ENCODE measurements at places on chromosomes 16 and 17.

- DNase-seq = no peak
Observed at GRCh38 chr16:920051-920681, 50.6 kb downstream of the LMF1 start.

DNA sequence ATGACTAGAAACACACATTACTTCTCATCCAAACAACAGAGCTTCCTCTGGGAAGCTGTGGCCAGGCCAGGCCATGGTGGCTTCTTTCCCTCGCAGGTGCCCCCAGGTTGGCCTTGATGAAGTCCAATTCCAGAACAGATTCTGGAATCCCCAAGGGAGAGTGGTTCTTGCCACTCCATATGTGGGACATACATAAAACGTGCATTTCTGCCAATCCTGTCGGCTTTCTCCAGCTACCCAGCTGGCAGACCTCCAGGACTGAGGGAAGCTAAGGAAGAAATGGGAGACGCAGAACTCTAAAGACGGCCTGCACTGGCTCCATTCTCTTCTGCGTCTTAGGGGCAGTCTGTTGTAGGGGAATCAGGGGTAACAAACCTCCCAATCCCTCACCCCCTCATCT lies 219.2 kb upstream of the CDH5 start:
- DNase-seq = no peak

- peak; percentile 30 for DNase-seq
Observed at GRCh38 chr17:83151056-83151441, 71.6 kb downstream of the METRNL start.

GRCh38 chr17:40303009-40303657 lies 5.8 kb upstream of the RARA start:
- DNase-seq = peak; percentile 88

- no peak for DNase-seq
Observed at GRCh38 chr17:57459286-57459915, 203.1 kb downstream of the MSI2 start.

DNA sequence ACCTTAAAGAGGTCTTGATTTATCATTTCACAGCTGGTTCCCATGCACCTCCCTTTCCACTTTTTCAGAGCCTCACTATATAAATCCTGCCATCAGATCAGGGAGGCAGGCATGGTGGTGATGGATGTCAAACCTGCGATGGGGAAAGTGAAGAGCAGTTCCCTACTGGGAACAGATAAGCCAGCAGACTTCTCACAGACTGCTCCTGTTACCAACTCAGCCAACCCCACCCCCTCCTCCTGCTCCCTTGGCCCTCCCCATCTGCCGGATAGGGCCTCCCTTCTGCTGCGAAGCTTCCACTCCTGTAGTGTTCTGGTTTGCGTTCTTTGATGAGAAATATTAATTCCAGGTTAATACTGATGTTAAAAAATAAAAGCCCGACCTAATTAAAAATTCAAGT lies 232.1 kb downstream of the STX8 start:
- peak; percentile 90 for DNase-seq

DNA sequence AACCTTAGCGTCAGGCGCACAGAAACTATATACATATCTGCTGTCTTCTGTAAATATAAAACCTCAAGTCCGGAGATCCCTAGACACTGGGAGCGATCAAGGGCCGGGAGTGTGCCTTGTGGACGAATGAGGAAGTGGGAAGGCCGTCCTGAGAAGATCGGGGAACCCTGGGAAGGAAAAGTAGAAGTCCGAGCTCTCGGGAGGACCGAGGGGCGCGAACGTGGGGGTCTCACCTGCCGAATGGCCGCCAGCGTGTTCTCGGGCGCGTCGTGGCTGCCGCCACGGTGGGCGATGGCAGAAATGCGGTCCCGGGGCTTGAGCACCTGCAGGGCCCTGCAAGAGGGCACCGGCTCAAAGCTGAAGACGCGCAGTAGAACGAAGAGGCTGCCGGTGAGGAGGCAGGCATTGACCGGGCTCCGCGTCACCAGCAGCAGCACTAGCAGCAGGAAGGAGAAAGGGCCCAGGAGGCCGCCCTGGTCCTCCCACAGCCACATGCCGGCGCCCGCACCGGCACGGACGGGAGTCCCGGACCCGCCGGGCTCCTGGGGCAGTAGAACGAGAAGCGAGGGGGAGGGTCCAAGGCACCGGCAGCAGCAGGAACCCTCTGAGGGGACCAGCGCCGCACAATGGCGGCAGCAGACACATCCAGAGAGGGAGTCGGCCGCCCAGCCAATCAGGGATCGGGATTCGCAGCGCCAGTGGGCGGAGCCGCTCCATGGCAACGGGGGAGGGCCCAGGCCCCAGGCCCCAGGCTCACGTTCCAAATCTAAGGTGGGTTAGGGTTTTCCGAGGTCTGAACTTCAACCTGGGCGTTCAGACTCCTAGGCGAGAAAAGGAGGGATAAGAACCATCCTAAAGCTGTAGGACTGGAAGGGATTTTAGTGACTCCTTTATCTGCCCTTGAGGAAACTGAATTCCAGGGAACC lies at the start of gene GDE1:
TSS of gene GDE1 (minus strand) at position 628 of the 926 bp plus-strand sequence. CDS start at position 494, 134 bp downstream.
- peak; percentile 99 for DNase-seq

DNA sequence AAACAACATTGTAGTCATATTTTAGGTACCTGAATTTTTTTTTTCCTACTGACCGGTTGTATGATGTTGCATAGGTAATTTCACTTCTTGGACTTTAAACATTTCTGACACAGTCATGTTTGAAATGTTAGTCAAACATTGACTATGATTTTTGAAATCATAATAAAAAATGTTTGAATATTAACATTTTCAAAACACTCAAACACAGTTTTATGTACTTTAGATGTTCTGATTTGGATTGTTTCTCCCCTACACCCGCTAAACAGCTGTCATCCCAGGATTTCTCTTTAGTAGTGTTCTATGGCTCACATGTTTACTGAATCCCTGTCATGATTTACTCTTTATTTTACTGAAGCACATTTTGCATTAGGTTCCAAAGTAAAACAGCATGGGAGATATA lies 102.9 kb upstream of the NPEPPS start:
- DNase-seq = no peak

- DNase-seq = peak; percentile 82
Observed at GRCh38 chr16:83899272-83899897, 470 bp downstream of the MLYCD start.

DNA sequence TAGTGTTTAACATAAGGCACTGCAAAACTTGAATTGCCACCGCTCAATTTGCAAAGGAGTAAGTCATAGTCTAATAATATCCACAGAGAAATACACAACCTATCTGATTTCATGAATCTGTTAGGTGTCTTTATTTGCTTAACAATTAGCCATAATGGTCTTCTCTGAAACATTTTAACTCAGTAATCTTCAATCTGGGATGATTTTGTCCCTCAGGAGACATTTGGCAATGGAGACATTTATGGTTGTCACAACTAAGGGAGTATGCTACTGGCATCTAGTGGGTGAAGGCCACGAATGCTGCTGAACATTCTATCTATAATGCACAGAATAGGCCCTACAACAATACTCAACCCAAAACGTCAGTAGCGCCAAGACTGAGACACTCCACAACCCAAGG lies 4.3 kb downstream of the UBE2G1 start:
- no peak for DNase-seq

GRCh38 chr17:9802697-9803096 lies 11.3 kb upstream of the DHRS7C start:
- DNase-seq = no peak

GRCh38 chr16:68985268-68985667 lies 120.2 kb upstream of the HAS3 start:
- no peak for DNase-seq

- DNase-seq = no peak
Observed at GRCh38 chr16:60107871-60108270, 1373.8 kb upstream of the GOT2 start.

DNA sequence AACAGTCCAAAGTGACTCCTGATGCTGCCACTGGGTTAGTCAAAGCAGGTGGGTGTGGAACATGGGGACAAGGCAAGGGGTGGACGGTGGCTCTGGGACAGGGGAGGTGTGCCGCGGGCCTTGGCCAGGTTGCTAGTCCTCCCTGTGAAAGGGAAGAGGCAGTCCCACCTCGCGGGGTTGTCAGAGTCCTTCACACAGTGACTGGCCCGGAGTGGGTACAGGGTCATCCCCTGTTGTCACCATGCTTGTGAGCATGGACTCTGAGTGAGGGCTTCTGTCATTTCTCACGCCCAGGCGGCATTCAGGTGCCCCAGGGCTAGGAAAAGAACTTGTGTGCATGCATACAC lies 3.1 kb upstream of the ZNF469 start:
- DNase-seq = no peak

DNA sequence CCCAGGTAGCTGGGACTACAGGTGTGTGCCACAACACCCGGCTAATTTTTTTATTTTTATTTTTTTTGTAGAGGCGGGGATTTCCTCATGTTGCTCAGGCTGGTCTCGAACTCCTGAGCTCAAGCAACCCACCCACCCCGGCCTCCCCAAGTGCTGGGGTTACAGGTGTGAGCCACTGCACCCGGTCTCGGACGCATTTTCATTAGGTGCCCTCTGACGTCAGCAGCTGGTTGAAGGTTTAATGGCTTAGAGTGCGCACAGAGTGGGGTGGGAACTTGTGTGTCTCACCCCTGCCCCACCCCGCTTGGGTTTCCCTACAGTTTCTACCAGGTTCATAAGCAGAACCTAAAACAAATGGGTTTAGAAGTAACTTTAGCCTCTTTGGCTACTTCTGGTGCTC lies 109.0 kb downstream of the N4BP1 start:
- no peak for DNase-seq

- no peak for DNase-seq
Observed at GRCh38 chr16:20141956-20142355, 68.3 kb upstream of the GPR139 start.

DNA sequence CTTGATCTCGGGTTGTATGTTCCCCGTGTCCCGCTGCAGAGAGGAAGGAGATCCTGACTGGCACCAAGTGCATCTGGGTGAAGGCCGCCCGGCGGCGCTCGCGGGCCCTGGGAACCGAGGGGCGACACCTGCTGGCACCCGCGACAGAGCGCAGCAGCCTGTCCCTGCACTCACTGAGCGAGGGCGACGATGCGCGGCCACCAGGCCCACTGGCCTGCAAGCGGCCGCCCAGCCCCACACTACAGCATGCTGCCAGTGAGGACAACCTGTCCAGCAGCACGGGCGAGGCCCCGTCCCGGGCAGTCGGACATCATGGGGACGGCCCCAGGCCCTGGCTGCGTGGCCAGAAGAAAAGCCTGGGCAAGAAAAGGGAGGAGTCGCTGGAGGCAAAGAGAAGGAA lies 7.5 kb downstream of the BTBD17 start:
- DNase-seq = peak; percentile 98

DNA sequence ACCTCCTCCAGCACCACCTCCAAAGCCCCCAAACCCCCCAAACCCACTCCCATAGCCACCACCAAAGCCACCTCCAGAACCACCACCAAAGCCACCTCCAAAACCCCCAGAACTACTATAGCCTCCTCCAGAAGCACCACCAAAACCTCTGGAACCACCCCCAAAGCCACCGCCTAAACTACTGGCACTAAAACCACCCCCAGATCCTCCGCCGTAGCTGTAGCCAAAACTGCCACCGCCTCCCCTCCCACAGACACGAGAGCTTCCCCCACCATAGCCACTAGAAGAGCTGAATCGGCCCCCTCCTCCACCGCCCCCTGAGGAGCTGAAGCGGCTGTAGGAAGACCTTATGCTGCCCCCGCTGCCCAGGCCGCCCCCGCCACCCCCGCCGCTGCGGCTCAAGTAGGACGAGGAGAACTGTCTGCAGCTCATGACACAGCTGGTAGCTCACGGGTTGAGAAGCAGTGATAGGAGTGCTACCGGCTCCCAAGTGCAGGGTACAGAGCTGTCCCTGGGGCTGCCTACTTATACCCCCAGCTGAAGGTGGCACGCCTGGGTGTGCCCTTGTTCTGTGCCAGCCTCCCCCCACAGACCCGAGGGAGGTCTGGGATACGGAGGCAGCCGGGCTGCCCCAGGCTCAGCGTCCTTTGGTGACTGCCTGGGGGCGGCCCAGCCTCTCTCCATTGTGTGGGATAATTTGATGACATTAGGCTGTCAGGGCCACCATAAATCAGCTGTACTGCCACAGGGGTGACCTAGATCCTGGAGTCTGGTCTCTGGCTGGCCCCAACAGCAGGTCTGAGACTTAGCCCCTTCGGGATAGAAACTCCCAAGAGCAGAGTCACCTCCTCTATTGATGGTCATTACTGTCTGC lies at the start of gene KRT9:
TSS of gene KRT9 (minus strand) at position 499 of the 874 bp plus-strand sequence. CDS start at position 432, 67 bp downstream.
- DNase-seq = peak; percentile 43

GRCh38 chr16:54647725-54648221 lies 282.9 kb upstream of the IRX5 start:
- DNase-seq = no peak

DNA sequence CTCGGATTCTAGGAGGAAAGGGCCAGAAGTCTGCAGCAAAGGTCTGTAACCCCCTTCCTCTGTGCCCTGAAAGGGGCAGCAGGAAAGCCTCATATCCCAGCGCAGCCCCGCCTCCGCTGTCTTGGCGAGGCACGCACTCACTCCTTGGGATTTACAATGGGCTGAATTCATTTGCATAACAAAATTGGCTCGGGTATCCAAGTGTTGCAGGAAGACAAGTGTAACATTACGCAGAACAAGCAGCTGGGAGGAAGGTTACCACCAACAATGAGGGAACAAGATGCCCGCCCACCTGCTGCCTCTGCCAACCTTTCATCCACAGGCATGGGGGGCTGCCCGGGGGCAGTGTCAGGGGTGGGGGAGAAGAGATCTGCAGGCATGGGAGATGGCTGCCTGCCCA lies 130.4 kb downstream of the MRM1 start:
- peak; percentile 79 for DNase-seq

DNA sequence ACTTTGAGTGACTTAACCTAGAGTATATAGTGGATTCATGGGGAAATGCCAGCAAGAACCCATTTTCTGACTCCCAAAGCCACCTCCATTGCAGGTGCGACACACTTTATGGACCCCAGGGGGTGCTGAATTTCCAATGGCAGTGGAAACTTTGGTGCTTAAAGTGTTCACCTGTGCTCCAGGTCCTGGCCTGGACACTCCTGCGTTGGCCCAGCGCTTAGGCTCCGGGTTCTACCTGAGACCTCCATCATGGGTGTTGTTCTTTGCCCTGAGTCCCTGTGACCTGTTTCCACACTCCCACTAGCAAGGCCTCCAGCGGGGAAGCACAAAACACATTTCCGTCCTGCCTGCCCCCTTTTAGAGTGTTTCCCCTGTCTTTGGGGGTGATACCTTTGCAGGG lies 3.0 kb downstream of the CCNF start:
- DNase-seq = no peak

- DNase-seq = peak; percentile 78
Observed at GRCh38 chr16:2465653-2466415, 5.3 kb upstream of the NTN3 start.

DNA sequence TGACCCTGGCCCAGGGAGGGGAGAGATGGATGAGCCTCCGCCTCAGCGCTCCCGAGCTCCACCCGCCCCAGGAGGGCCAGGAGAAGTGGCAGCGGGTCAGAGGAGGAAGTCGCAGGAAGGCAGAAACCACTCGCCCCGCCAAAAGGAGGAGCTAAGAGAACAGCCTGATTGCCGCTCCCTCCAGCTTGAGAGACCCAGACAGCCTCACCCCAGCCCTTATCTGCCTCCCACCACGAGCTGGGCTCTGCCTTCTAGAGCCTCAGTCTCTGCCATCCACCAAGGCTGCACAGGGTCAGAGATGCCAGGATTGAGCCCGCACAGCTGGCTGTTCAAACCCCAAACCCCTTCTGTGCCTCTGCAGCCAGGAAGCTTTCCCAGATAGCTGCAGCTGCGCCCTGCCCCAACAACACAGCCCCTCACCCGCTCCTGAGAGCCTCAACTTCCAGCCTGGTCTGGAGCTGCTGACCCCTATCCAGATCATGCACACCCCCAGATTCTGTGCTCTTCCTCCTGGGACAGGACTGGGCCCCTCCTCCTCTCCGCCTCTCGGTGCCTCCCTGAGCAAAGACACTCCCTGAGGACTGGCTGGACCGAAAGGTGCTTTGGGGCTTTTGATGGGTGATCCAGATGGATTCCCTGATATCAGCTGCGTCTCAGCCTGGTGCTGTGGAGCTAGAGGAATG lies 1.0 kb upstream of the ATP2A3 start:
- peak; percentile 95 for DNase-seq

All from endodermal cell (in vitro differentiated cells).